Amniotic stem cell (primary cell): ENCODE measurements at places on chromosomes 2 and 18.

DNA sequence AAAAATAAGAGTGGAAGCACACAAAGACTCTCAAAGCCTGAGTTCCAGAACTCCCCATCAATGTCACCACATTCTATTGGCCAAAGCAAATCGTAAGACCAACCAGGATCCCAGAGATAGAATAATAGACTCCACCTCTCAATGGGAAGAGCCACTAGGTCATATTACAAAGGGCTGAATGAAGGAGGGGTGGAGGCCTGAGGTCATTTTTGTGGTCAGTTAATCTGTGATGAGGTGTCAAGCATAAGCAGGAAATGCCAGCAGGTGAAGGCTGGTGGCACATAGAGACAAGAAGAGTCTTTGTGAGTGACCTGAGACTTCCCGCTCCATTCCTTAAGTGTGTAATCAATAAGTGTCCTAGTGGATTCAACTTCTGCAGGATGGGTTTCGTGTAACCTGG, 144.3 kb downstream of the TFCP2L1 start:
- no peak for DNase-seq

GRCh38 chr2:669323-669722, 7.9 kb downstream of the TMEM18 start:
- no peak for DNase-seq

- no peak for DNase-seq
Observed at GRCh38 chr2:61700464-61700863, 153.4 kb downstream of the FAM161A start.

DNA sequence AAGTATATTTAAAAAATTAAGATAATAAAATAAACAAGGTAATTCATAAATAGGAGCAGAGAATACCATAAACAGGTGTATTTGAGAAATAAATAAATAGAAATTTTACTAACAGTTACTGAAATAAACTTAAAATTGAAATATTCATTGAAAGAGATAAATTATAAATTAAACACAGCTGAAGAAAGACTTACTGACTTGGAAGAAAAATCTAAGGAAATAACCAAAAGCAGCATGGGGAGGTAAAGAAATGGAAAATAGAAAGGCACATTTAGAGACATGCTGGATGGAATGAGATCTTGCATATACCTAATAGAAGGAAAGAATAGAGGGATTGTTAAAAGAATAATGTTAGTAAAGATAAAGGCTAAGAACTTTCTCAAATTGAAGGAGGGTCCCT, 96.3 kb downstream of the SOX11 start:
- no peak for DNase-seq

DNA sequence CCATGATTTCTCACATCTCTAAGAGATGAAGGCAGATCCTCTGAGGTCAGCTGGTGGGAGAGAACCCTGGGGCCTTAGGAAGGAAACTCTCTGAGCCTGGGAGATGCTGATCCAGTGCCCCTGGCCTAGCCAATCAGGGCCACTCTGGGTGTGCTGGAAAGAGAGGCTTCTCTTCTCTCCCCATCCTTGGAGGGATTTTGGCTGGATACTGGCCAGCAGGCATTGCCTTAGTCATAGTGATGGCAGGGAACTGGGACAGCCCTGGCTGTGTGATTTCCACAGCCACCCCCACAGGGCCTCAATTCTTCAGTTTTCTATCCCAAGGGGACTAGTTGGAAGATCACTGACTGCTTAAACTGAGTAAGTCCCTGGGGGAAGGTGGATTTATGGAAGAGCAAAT, 26.6 kb upstream of the PLB1 start:
- DNase-seq = no peak

GRCh38 chr2:199458009-199458805, 468 bp upstream of the SATB2 start:
- DNase-seq = no peak

GRCh38 chr2:28390241-28390745, 2.4 kb upstream of the FOSL2 start:
- peak; percentile 71 for DNase-seq

GRCh38 chr18:515838-516237, 15.3 kb upstream of the COLEC12 start:
- DNase-seq = no peak

- DNase-seq = peak; percentile 76
Observed at GRCh38 chr2:201235860-201236811, 24.2 kb upstream of the CASP8 start.

- no peak for DNase-seq
Observed at GRCh38 chr2:242034996-242035814, 165.7 kb downstream of the RTP5 start.

GRCh38 chr18:11688972-11689668, at the start of gene GNAL:
Gene GNAL, plus strand, starts transcription at chr18:11689264. Its CDS starts 300 bp downstream, at chr18:11689564.
- DNase-seq = peak; percentile 76

GRCh38 chr2:238561230-238561629, 134.5 kb downstream of the ASB1 start:
- no peak for DNase-seq

DNA sequence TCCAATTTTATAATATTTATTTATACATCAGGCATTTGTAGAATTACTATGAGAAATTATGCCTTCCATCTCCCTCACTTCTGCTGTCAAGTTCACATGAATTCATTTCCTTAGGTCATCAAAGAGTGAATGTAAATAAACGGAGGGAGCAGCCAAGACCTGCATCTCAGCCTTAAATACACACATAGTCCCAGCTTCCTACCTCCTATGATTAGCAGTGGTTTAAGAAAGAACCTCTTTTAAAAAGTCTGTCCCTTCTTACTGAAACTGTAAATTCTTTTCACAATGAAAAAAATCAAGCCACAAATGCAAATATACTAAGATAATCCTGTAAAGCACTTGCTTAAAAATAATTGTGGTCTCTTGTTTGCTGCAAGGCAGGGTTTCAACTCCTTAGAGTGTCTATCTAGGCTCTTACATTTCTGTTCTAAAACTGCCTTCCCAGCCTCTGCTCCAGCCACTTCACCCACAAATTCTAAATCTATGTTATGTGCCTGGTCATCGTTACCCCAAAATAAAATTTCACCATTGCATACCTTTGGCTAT, 532.7 kb upstream of the FSHR start:
- DNase-seq = no peak

DNA sequence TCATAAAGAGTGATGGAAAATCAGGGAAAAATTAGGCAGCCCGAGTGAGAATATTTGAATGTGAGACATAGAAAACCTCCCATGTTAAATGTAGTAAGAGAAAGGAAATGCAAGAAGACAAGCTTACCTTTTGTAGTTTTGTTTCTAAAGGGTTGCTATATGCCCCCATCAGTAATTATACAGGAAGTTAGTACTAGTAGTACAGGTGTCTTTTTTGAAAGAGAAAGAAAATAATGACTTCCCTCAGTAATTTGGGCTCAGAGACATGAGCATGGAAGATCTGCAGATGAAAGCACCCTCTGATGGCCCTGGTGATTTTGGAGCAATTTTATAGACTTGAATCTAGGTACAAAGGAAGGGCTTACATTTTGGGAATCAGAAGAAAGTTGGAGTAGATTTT, 80.8 kb downstream of the RHBDD1 start:
- DNase-seq = no peak

- DNase-seq = no peak
Observed at GRCh38 chr2:108565778-108566375, 31.6 kb downstream of the LIMS1 start.

DNA sequence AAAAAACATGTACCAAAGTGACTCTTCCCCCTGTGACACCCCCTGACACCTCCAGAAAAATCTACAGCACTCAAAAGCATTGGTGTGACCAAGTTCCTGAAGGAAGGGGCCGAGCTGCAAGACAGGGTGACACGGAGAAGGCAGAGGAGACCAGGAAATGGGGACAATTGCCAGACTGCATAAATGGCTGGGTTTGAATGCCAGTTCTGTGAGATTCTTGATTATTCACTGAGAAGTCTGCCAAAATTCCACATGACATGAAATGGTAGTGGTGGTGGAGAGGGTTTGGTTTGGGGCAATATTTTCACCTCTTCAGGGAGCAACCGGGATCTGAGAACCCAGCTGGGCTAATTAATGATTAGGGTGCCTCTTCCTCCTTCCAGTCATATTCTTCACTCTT, 178.5 kb downstream of the ARL4C start:
- DNase-seq = no peak

GRCh38 chr2:12424809-12425208, 291.9 kb upstream of the TRIB2 start:
- DNase-seq = no peak

GRCh38 chr2:139217641-139218040, 437.5 kb upstream of the NXPH2 start:
- DNase-seq = no peak

DNA sequence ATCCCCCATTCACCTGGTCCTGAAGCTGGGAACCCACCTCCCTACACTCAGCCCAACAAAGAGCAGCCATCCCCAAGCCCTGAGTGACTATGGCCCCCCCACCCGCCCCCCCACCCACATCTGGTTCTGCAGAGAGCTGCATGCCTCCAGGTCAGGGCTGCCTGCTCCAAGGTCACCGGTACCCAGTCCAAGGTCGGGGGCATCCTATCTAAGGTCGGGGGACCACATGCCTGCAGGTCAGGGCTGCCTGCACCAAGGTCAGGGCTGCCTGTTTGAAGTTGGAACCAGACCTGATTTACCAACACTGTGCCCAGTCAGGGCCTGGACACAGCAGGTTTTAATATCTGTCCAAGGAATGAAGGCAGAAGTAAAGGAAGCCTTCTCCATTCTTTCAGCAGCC, 66.1 kb upstream of the GPC1 start:
- DNase-seq = no peak

DNA sequence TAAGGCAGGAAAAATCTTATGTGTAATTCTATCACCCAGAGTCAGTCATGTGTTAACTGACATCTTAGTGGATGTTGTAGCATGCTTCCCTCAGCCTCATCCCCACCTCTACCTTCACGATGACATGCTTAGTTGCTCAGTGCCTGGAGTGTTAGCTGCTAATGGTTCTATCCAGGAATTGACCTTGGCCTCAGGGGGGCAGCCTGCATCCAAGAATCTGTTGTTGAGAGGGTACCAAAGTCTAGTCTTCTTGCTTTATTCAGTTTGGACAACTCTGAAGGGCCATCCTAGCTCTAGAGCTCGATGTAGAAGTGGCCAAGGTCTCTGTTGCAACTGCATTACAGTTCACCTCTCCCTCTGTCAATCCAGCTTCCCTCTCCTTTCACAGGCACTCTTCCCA, 61.2 kb downstream of the ACYP2 start:
- DNase-seq = peak; percentile 13

DNA sequence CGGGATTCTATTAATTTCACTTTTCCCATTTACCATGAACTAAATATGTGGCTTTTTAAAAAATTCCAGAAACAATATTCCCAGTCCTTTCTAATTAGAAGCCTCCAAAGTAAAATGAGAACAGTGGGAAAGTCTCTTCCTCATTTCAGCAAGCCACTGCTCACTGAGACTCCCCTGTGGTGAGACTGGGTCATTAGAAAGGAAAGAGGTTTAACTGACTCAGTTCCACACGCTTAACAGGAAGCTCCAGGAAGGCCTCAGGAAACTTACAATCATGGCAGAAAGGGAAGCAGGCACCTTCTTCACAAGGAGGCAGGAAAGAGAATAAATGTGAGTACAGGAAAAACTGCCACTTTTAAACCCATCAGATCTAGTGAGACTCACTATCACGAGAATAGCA, 258.9 kb upstream of the CHAC2 start:
- DNase-seq = no peak

- no peak for DNase-seq
Observed at GRCh38 chr2:23241611-23242245, 143.3 kb upstream of the KLHL29 start.

DNA sequence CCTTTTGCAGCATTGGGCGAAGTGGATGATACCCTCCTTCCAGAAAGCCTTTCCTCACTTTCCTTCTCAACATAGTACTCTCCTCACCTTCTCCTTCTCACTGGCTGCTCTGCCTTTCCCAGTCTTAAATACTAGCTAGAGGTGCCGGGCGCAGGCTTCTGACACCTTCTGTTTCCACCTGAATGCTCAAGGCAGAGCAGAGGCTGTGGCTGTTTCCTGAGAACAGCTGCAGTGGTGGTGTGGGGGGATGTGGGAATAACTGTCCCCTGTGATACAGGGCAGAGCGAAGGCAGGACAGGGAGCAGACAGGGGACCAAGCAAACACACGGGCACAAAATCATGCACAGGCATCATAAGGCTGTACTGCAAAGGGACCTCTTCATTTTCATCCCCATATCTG, 303.1 kb downstream of the SS18 start:
- DNase-seq = no peak

DNA sequence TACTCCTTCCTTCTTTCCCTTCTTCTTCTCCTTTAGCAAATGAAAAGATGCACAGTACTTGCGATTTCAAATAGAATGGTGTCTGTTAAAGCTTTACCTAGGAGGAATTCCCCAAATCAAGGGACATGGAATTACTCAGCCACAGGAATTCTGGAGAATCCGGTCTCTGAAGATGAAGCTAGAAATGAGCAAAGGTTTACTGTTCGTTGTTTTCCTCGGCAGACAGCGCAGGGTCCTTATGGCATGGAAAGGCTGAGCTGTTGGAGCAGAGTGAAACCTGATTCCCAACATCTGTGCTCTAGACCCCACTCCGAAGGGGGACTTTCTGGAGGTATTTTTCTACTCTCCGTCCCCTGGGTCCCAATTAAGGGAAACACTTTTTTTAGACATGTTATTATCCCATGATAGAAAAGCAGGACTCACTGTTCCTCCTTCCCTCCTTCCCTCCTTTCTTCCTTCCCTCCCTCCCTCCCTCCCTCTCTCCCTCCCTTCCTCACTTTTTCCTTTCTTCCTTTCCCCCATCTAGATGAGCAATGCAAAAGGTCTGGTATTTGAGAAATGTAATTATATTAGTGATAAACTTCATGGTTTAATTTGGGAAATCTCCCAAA, 47.1 kb downstream of the CDCA7 start:
- no peak for DNase-seq

- no peak for DNase-seq
Observed at GRCh38 chr2:130834931-130835765, 1.6 kb upstream of the ARHGEF4 start.

GRCh38 chr2:15337996-15338666, 223.0 kb downstream of the NBAS start:
- DNase-seq = no peak

- DNase-seq = no peak
Observed at GRCh38 chr2:7479603-7480002, 562.4 kb downstream of the RNF144A start.

GRCh38 chr18:73461780-73462059, 593.9 kb upstream of the NETO1 start:
- DNase-seq = no peak

- no peak for DNase-seq
Observed at GRCh38 chr2:213429516-213429915, 145.3 kb downstream of the SPAG16 start.

DNA sequence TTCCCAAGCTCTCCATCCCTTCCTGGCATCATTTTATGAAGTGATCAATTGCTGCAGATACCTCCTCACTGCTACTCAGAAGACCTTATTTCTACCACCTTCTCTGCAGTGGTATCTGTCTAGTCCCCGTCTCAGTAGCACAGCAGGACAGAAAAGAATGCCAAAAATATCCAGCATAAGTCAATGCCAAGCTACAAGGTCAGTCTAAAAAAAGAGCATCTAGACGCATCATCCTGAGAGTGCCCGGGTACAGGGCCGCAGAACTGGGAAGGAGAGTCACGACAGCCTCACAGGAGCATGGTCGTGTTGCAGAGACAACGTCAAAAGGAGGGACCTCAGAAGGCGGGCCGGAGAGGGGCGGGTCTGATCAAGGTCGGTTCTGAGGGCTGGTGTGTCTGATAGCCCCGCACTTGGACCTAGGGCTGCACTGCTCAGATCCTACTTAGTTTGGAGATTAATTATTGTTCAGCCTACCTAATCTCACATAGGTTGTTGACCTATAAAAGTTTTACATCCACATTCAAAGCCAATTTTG, 24.3 kb upstream of the SNTG2 start:
- DNase-seq = no peak
